ENCODE measurements at places on chromosomes 6 and 20.

DNA sequence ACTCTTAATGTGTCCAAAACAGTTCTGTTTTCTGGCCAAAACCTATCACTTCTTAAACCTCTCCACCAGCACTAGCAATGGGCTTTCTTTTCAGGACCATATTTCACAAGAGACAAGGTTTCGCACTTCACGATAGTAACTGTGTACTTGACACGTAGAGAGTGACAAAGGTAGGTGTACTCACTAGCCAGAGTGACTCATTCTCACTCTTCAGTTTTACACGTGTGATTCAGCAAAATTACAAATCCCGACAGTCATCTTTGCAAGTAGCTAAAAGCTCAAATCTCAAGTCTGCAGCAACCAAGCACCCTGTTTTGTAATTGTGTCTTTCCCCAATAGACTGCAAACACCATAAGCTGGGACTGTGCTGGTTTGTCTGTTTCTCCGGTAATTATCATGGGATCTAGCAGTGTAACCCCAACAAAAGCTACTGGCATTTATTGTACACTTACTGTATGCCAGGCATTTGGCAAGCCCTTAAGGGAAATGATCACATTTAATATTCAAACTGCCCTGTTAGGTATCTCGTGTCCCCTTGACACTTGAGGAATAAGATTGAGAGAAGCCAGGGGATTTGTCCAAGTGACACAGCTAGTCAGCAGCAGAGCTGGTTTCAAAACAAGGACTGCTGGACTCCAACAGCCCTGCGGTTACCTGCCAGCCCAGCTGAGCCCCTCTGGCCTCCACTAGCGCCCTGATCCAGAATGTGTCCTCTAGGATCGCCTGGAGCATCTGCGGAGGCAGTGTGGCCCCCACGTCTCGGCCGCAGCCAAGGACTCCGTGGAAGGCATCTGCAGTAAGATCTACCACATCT lies 9.9 kb downstream of the PCIF1 start:
- DNase-seq, result peak; percentile 60

GRCh38 chr6:89941031-89941762 lies 46.9 kb downstream of the GJA10 start:
- no peak for DNase-seq

DNA sequence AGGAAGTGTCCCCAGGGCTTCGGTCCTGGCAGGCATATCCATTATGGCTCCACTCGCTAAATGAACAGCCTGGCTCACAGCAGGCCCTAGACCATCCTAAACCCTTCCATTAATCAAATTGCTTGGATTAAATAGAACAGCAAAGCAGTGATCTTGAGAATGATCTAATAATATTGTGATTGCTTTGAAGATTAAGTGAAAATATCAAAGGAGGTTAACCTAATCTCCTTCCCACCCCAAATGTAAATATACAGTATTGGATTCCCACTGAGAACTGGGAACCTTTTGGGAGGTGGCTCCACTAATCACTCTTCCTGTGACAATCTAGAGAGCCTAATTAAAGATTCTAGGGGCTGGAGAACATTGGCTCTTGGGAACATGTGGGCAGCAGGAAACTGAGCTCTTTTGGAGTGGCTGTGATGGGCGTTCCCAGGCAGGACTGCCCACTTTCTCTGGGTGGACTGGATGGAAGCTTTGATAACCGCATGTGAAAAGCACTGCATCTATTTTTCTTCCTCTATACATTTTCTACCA lies 68.3 kb upstream of the FRMD1 start:
- DNase-seq, result no peak

- DNase-seq, result no peak
These were observed 9.8 kb downstream of the PDE10A start for GRCh38 chr6:165653196-165653595.

DNA sequence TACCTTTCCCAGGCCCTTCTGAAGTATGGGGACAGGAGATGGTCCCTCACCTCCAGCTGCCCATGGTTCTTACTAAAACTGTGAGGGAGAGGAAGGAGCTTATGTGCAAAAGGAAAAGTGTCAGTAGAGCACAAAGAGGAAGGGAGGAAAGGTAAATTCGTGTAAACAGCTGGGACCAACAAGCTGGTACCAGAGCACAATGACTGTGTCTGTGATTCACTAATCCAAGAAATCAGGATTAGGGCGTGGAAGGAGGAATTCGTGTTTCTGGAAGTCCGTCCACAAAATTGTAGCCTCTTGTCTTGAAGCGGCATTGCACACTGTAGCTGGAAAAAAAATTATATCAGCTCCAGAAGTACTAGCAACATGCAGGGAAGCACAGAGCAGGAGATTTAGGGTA lies 129.0 kb upstream of the RREB1 start:
- DNase-seq, result no peak

- DNase-seq, result no peak
These were observed 60.7 kb downstream of the PRND start for GRCh38 chr20:4782378-4782772.

DNA sequence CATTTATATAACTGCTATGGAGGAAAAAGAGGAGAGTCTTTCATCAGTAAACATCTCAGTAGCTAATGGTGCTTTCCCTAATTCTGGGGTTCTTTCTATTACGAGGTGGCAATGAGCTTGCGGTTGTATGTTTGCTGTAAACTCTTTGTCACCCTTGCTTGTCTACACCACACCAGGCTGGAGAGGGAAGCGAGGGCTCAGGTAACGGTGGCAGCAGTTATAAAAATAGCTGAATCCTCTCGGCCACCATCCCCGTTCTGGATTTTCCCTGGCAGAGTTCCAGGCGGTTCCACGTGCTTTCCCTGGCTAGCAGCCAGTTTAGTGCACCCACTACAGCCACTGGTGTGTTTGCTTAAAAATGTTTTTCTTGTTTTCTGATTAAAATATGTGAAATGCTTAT lies 39.0 kb downstream of the MAS1 start:
- peak; percentile 51 for DNase-seq

DNA sequence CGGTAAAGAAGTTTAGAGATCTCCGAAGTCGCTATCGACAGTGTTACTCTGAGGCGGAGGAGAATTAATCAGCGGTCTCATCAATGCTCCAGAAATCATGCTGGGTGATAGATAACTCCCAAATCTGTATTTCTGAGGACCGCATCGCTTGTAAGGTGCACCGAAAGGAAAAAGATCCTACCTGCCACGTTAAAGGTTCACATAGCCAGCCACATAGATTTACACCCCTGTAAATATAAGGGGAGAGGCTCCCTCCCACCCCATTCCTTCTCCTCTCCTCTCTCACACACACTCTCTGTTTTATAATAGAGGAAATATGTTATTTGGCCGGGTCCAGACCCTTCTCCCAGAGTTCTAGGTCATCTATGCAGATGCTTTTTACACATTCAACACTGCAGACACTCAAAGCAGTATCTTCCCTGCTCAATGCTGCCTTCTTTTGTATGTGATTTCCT lies 620 bp upstream of the DEK start:
- no peak for DNase-seq

- no peak for DNase-seq
These were observed 15.5 kb downstream of the CYP39A1 start for GRCh38 chr6:46637145-46637544.

DNA sequence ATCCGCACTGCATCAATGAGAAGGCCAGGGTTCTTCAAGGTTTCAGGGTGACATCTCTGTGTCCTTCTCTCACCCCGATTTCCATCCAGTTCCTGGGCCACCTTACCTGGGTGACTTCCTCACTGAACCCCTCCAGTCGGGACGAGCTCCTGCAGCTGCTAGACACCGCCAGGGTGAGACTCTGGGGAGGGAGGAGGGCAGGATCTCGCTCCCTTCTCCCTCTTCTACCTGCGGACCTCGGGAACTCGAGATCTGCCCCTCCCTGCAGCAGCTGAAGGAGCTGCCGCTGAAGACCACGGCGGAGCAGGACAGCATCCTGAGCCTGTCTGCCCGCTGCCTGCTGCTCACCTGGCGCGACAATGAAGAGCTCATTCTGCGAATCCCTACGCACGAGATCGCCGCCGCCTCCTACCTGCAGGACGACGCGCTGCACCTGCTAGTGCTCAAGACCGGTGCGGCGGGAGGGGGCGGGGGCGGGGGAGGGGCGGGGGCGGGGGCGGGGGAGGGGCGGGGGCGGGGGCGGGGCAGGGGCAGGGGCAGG lies 7.5 kb downstream of the CCM2L start:
- DNase-seq, result peak; percentile 42

- DNase-seq, result no peak
These were observed 37.0 kb upstream of the MPC1 start for GRCh38 chr6:166419717-166420116.

DNA sequence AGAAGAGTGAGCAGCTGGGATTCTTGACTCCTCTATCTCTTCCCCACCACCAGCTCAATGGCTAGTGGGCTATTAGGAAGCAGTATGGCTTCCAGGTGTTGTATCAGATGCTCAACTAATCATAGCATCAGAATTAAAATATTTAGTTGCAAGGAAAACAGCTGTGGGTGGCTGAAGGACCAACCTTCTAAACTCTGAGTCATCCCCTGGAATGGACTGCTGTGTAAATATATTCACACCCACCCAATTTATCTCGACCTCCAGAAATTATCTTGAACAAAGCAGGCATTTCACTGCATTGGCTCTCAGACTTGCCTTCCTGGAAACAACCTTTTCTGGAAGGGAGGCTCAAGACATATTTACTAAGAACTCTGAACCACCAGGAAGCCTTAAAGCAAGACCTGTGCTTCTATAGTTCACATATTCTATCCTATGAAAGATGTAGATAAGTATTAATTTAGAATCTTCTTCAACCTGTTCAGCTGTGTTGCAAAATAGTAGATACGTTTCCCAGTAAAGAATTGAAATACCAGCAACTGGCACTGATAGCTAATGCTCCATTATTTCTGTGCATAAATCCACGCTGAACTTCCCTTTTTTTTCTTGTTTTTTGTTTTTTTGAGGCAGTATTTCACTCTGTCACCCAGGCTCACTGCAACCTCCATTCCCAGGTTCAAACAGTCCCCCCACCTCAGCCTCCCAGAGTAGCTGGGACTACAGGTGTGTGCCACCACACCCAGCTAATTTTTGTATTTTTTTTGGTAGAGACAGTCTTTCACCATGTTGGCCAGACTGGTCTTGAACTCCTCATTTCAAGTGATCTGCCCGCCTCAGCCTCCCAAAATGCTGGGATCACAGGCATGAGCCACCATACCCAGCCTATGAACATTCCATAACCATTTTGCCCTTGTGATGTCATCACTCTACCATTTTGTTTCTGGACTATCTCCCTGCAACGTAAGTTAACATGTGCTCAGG lies 56.9 kb upstream of the CD2AP start:
- no peak for DNase-seq

DNA sequence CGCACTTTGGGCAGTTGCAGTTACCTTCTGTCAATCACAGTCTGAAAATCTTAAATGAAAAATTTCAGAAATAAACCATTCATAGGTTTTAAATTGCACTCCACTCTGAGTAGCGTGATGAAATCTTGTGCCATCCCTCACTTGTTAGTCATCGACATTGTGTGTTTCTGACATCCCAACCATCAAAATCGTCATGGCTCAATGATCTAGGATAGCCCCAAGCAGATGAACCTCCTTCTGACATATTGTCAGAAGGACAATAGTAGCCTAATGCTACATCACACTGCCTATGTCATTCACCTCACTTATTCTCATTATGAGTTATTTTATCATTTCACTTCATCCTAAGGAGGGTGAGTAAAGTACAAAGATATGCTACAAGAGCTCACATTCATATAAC lies 284.8 kb downstream of the PTPRK start:
- no peak for DNase-seq

DNA sequence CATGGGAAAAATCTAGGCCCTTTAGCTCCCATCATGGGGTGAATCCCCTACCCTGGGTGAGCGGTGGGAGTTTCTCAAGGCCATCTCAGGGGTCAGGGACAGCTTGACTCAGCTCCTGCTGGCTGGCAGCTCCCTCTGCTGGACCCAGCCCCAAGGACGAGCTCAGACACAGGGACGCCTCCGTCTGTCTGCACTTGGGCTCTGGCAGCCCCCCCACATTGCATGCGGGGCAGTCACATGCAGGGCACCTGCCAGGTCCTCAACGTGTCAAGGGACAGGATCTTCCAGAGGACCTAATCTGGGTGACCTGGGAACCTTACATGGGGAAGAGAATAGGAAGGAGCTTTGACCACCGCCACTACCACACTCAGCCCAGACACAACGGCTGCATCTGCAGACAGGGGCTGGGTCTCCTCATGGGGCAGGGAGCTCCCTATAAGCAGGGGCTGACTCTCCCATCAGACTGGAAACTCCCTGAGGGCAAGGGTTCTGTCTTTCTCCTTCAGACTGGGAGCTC lies 173.4 kb downstream of the MRPL14 start:
- DNase-seq, result no peak

GRCh38 chr6:152986978-152987377 lies 4.1 kb upstream of the FBXO5 start:
- DNase-seq, result no peak

DNA sequence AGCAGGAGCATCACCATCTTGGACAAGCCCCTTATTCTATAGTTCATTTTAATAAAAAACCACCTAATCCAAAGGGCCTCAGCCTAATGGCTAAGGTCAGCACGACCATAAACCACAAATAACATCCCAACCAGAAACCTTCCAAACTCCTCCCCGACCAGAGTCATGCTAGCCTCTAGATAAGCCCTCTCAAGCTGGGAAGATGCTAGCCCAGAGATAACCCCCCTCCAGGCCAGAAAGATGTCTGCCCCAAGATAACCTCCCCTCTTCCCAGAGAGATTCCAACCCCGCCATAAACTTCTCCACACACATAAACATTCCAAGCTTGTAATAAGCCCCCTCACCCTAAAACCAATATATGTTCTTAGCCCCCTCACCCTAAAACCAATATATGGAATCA lies 38.5 kb upstream of the OR14J1 start:
- DNase-seq, result no peak

- no peak for DNase-seq
These were observed 22.7 kb downstream of the LAMA4 start for GRCh38 chr6:112231594-112232060.

DNA sequence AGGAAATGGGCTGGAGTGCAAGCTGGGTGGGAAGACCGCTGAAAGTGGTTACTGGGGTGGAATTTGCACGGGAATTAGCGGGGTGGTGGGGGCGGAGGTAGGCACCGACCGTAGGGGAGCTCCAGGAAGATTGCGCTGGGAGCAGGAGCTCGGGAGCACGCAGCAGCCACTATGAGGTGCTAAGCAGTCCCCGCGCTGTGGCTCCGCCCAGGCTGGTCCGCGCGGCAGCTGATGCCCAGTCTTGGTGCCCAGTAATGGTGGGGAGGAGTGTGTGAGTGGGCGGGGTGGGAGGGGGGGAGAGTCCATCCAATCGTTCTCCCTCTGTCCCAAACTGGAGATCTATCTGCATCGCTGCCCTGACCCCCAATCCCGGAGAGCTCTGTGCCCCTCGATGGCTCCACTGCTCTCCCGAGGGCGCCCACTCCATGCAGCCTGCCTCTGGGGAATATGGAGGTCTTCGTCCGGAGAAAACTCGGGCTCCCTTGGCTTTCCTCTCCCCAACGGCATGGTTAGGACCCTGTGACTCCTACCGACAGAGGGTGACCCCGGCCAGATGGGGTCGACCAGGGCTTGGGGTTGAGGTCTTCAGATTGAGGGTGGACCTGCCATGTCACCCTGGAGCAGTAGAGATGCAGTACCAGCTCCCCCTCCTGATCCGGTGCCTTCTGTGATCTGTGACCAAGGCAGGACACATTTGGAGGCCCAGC lies 5.3 kb downstream of the TP53TG5 start:
- DNase-seq, result no peak
